Esophagus squamous epithelium (tissue), 5 donors: ENCODE measurements at places on chromosomes 5 and 9.

GRCh38 chr5:179585941-179586401 is 35.6 kb downstream of the RUFY1 start:
- DNase-seq: no peak

DNA sequence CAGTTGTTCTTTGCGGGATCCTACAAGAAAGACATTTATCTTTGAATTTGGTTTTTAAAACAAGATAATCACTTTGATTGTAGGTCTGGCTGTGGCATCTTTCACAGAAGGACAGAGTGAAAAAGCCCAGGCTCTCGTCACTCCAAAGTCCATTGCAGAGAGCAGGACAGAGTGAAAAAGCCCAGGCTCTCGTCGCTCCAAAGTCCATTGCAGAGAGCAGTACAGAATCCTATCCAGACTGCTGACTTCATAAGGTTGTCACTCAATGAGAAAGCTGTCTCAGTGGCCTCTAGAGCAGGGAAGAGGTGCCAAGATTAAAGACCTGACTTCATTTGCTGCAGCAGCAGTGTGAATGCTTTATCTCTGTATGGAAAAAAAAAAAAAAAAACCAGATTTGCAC is 16.3 kb upstream of the GPX8 start:
- no peak for DNase-seq

DNA sequence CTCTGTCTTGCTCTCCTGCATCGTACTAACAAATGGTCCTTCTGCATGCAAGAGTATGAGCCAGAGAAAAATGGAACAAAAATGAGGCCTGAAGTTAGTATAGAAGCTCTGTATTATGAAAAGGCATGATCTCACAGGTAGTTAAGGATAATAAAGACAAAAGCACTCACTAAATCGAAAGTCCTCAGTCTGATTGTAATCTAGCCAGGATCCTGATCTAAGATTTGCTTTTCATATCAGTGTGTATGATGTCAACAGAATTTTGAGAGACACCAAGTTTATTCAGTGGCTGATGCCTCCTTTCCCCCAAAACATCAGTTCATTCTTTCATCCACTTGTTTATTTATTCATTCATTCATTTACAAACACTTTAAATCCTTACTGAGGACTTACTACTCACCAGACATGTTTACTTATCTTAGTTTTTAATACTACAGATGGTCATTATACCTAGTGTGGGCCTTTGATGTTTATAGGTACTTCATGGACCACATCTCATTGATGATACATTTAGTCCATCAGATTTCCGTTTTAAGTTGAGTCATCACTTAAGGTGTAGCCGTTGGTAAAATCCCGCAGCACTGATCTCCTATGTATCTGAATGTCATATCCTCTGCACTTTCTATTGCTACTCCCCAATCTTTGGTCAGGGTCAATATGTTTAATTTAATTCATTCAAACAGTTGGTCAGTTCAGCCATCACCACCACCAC is 105.2 kb upstream of the DHFR start:
- DNase-seq: no peak

GRCh38 chr5:56979968-56980367 is 28.0 kb upstream of the MIER3 start:
- DNase-seq: no peak

DNA sequence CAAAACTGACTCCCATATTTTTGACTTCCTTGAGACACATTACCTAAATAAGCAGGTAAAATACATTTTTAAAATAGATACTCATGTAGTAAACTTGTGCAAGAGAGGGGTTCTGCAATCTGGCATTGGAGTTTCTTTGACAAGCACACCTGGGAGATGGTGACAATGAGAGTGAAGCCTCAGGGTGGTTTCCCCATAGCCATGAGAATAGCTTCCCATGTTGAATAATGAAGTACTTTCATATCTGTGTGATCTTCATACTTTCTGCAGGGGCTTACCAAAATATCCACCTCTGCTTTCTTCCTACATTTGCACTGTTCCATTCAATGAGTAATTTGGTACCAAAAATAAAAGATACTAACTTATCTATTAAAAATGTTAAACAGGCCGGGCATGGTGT is 44.7 kb upstream of the VCAN start:
- DNase-seq: no peak

- DNase-seq: no peak
These were observed 50.6 kb downstream of the LRSAM1 start for GRCh38 chr9:127501821-127502343.

GRCh38 chr9:87040410-87041009 is 93.2 kb upstream of the GAS1 start:
- DNase-seq: no peak

GRCh38 chr5:173733425-173733824 is 117.0 kb upstream of the BOD1 start:
- no peak for DNase-seq

DNA sequence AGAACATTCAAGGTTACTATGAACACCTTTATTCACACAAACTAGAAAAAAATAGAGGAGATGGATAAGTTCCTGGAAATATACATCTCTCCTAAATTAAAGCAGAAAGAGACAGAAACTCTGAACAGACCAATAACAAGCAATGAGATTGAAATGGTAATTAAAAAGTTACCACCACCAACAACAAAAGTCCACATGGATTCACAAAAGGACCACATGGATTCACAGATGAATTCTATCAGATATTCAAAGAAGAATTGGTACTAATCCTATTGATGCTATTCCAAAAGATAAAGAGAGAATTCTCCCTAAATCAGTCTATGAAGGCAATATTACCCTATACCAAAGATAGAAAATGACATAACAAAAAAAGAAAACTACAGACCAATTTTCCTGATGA is 518.9 kb downstream of the PRDM9 start:
- no peak for DNase-seq

DNA sequence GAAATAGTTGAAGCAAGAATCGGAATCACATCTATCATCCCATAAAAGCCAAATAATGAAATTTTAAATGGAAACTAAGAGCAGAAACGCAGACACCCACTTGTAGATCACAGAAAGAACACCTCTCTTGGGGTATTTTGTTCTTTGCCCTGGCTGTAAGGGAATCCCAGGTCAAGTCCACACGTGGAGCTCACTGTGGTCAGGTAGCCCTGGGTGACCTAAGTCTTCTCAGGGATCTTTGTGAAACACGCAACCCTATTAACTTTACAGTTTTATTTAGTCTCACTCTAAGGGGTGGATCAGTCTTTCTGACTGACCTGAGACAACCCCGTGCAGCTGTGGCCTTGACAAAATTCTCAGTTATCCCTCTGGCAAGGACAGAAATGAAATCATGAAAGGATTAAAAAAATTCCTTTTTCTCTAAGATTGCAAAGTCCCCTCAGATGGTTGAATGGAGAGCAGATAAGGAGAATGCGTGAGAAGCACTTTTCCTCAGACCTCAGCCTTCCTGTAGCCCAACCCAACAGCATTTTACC is 111.6 kb downstream of the NREP start:
- DNase-seq: no peak

DNA sequence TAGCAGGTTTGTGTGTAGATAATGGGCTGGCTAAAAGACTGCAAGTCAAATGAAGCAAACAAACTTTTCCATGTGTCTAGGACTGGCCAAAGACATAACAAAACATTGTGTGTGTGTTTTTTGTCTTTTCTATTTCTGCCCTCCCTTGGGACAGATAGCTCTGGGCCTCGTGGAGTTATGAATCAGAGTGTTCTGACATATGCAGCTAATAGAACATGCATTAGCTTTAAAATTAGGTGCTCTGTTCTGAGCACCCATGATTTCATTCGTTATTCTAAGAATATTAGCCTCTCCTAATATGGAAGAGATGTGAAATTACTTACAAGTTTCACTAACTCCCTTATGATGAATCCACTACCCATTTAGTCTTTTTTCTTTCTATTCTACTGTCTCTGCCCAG is 367.3 kb upstream of the PAPPA start:
- no peak for DNase-seq

- no peak for DNase-seq
These were observed 1092.0 kb downstream of the MAT2B start for GRCh38 chr5:164597293-164597900.

- no peak for DNase-seq
These were observed 52.2 kb downstream of the ABHD17B start for GRCh38 chr9:71858812-71859211.
